SJSA1 (cell line): ENCODE measurements at places on chromosomes 2 and 18. TPM values are rescaled to one million over a fixed set of nuclear protein-coding genes. Genes with fewer than 3 reads are reported as not detected.

ACTG2 gene
- 78.8 and 135 TPM in 2 replicates for total RNA-seq

DSG1 gene
- total RNA-seq: not detected in 2 replicates

DNA sequence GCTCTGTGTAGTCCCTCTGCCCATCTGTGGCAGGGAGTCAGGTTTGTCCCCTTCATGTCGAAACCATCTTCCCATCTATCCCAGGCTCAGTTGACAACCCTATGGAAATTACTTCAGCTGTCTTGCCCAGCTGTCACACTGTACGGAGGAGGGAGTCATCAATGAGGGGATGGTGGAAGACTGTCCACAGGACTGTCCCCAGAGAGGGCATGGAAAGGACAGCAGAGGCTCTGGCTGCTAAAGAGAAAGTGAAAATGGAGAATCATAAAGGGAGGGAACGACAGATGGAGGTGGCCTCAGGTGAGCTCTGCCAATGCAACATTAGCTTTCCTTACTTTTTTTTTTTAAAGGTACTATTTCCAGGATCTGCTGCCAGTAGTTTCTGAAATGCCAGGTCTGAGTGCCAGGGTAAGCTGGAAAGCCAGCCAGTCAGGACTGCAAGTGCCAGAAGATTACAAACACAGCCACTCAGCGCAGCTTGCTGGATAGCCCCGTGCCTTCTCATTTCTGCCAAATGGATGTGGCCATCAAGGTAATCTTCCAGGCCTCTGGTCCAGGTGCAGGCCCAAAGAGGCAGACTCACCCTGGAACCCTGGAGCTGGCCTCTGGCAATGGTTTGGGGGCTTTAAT, 192.8 kb downstream of the AGPS start:
- no peak for DNase-seq

GRCh38 chr2:203077451-203077850, 62.8 kb downstream of the NBEAL1 start:
- DNase-seq: peak; percentile 5

GRCh38 chr2:226124548-226125011, 675.0 kb downstream of the IRS1 start:
- DNase-seq: no peak

DNA sequence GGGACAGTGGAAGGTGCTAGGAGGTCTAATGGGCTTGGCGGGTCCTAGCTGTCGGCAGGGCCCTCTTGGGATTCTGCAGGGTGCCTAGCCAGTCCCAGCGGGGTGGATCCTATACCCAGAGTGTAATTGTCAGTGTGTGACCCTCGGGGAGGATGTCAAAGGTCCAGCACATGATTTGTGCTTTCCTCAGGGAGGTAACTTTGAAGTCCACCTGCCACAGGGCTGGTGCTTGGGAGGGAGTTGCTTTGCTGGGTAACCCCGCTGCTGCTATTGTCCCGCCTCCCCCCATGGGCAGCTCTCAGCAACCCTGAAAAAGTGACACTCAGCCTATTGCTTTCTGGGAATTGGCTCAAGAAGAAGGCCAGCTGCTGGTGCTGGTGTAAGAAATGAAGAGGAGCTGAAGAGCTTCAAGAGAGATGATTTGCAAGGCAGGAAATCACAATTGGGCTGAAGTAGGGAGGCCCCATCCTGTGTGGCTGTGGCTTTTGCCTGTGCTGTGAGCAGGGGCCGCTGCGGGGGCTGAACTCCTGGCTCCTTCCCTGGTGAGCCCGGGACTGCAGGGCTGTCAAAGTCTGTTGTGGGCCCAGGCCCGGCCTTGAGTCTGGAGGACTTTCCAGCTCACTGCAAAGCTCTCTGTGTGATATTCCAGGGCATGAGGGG, 36.4 kb downstream of the EMILIN2 start:
- peak; percentile 41 for DNase-seq
